NCI-H446 treated with DMSO at 0.1 percent for 48 hours (cell line): ENCODE measurements at places on chromosomes 2 and 18.
A peak's percentile ranks its signal among the peaks of the same experiment; 100 is the strongest.

- no peak for DNase-seq
Measured at GRCh38 chr2:14232217-14232616, 400.3 kb upstream of the LRATD1 start.

DNA sequence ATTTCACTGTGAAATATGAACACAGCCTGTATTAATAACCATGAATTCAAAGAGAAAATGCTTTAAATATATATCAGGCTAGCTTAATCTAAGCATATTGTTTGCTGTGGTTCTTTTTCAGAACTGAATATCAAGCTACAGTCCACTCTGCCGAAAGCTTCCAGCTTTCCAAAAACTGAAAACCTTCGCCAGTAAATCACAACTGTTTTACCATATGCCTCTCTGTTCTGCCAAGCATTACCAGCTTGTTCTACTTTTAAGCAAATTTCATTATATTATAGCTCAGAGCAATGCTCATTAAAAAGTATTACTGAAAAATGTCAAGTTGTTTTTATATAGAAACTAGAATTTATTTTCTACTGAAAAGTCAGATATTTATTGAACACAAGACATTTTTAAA lies 277.4 kb downstream of the NRXN1 start:
- peak; percentile 82 for DNase-seq

- no peak for DNase-seq
Measured at GRCh38 chr2:170707821-170708795, 7.0 kb upstream of the SP5 start.

- DNase-seq: no peak
Measured at GRCh38 chr2:35978218-35978617, 377.4 kb upstream of the CRIM1 start.

DNA sequence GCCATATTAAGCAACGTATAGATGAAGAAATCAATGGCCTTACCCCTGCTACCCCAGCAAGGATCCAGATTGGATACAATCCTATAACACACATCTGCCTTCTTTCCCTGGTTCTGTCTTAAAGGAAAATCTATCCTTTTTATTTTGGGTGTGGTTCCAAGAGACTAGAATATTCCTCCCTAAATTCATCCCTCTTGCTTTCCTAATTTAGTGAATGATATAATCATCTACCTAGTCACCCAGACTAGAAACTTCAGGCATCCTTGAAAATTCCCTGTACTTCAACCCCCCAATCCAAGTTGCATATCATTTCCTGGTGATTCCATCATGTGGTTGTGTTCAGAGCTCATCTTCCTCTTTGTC lies 35.1 kb upstream of the LPIN1 start:
- no peak for DNase-seq

GRCh38 chr2:59875836-59876235 lies 677.6 kb downstream of the BCL11A start:
- no peak for DNase-seq

- no peak for DNase-seq
Measured at GRCh38 chr2:176490061-176490861, 221.0 kb downstream of the MTX2 start.

DNA sequence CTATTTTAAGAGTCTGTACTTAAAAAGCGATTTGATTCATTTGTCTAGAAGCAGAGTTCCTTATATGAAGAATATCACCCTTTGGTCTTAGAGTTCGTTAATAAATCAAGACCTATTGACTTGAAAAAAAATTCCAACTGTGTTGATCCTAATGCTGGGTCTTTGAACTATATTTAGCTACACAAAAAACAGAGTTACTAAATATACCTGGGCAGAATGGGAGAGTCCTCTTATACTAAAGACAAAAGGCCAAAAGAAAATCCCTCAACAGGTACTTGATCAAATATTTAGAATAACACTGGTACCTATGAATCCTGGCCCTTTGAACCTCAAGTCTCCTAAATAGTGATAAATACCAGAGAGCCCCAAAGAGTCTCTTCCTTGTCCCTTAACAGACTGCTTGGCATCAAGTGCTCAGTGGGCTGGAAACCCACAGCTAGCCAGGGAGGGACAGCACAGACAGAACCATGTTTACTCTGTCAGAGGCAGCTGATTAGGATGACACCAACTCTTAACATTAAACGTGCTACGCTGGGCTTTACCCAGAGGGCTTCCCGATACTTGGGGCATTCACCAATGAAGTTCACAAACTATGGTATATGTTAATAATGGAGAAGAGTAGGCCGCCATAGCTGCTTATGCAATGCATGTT lies 95.1 kb downstream of the FIGN start:
- no peak for DNase-seq

DNA sequence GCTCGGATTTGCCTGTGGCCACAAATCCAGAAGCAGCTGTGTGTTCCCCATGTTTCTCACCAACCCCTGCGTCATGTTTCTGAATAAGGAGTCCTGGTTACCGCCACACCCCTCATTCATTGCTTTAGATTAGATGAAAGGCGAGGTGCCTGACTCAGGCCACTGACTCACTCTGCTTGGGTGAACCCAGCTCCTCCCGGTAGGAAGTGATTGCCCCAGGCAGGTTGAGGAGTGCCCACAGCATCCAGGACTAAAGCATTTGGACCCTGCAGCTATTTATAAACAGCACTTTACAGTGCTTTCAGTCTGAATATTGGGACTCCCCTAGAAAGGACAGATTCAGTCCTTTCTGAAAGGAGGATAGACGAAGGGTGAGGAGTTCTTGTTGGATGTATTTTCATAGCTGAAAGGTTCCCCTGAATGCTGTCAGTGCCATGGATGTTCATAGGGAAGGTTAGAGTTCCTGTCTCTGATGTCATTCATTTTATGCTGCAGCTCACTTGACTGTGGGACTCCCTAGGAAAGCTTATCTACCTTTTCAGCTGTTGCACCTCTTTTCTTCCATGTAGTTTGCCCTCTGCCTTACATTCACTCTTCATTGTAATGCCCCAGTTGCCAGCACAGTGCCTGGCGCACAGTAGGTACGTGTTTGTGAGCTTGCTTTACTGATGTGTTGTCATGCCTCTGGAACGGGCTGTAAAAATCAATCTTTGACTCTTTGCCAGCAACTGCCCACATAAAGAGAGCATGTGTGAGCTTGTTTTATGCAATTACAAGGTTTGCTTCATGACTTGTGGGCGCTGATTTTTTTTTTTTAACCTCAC lies 14.9 kb downstream of the ITGA6 start:
- no peak for DNase-seq

GRCh38 chr18:62446511-62446910 lies 76.3 kb upstream of the ZCCHC2 start:
- no peak for DNase-seq

DNA sequence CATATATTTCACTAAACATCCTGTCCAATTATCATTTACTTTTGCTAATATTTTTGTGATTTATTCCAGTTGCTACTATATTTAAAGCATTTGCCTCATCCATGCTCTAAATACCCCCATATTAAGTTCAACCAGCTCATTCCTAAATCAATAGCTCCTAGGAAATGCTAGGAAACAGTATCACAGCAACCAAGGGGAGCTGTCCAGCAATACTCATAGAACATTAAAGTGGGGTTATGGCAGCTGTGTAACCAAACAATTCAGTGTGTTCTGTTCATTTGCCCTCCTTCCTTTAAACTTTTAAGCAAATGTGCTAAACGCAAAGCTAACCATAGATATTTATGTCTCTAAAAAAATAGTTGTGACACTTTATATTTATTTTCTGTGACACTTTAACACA lies 41.1 kb downstream of the ACVR1C start:
- no peak for DNase-seq

DNA sequence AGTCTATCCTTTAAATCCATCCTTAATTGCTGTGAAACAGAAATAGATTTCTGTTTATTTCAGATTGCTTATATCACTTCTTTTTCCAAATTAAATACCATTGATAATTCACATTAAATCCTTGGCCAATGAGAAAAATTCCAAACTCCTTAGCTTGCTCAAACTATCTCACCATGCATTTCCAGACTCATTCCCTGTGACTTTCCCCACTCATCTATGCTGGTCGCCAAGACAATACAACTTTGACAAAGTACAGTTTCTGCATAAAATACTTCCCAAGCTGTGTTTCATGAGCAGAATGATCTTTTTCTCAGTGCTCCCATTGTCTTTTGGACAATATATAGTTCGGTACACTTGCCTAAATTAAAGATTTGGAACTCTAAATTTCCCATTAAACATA lies 575.6 kb downstream of the CPS1 start:
- no peak for DNase-seq

DNA sequence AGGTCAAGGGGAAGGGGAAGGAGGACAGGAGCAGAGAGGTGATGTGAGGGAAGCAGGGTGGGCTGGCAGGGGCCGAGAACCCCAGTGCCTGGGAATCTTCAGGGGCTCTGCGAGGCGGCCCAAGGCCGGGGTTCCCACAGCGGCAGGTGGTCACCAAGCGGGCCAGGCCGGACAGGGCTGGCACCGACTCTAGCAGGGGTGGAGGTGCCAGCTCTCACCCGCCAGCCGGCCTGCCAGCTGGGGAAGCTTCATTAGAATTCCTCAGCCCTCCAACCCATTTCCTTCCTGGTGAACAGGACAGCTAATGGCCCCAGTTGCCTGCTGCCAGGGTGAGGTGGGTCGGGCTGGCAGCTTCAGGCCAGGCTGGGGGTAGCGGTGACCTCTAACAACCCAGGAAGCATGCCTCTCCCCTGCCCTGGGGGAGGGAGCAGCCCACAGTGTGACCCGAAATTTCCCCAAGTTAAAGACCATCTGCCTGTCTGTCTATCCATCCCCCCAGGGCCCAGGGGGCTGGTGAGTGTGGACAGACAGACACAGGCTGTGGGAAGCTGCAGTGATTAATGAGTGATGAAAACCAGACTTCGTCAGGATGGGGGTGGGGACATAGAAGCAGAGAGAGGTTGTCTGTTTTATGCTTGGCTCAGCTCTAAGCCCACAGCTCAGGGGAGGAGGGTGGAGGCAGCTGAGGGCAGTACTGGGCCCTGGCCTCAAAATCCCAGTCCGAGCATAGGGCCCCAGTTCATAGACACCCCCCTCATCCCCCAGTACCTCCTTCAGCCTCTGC lies 144.1 kb downstream of the ZFP36L2 start:
- no peak for DNase-seq

DNA sequence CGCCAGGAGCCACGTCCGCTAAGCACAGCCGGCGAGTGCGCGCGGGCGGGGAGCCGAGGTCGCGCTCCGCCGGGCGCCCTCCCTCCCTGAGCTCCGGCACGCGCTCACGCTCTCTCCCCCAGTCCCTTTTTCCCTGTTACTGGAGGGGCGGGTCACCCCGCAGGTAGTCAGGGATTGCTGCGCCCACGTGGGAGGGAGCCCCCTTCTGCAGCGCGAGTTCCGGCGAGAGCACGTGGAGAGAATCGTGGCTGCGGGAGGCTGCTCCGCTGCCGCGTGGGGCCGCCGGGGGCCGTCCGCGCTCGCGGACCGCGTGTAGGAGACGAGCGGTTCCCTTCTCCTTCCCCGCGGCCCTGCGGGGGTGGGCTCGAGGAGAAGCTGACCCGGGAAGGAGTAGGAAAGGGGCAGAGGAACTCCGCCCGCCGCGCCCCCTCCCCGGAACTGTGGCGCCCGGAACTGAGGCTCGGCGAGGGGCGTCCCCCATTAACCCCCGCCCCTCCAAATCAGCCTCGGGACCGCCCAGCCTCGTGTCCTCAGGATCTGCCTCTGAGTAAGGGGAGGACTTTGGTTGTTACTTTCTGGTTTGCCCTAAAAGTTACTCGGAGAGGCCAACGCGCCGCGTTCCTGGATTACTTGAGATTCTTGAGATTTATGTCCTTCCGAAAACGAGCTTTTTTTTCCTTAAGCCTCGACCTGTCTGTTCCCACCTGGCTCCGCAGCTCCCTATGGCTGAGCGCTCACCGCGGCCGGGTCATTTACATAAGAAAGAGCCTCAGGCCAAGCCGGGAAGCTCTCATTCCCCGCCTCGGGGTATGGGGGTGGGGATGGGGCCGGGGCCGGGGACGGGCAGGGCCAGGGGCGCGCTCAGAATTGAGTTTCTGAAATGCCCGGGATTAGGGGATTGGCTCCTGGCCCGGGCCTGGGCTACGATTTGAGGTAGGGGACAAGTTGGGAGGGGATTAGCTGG lies 1.1 kb downstream of the HK2 start:
- peak; percentile 22 for DNase-seq

DNA sequence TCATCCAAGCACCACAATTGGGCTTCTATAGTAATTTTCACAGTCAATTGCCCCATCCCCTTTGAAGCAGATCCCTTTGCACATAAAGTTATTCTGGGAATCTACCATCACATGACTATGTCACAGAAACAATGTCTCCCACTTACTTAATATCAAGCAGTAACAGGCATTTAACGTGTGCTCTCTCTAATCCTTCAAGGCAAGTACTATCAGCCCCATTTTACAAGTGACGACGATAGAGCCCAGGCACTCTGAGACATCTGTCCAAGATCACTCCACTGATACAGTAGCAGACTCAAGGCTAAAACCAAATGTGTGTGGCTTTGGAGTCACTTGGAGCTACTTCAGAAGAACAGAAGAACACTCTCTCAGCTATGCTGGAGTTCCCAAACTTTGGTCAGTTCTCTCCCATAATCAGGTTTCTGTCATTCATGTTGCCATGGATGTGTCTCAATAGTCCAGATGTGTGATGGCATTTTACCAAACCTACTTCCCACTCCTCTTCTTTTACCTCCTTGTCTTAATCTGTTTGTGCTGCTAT lies 39.7 kb downstream of the PID1 start:
- no peak for DNase-seq

GRCh38 chr2:123644053-123644452 lies 381.0 kb upstream of the CNTNAP5 start:
- DNase-seq: no peak
